ENCODE measurements at places on chromosomes 5 and 9.

DNA sequence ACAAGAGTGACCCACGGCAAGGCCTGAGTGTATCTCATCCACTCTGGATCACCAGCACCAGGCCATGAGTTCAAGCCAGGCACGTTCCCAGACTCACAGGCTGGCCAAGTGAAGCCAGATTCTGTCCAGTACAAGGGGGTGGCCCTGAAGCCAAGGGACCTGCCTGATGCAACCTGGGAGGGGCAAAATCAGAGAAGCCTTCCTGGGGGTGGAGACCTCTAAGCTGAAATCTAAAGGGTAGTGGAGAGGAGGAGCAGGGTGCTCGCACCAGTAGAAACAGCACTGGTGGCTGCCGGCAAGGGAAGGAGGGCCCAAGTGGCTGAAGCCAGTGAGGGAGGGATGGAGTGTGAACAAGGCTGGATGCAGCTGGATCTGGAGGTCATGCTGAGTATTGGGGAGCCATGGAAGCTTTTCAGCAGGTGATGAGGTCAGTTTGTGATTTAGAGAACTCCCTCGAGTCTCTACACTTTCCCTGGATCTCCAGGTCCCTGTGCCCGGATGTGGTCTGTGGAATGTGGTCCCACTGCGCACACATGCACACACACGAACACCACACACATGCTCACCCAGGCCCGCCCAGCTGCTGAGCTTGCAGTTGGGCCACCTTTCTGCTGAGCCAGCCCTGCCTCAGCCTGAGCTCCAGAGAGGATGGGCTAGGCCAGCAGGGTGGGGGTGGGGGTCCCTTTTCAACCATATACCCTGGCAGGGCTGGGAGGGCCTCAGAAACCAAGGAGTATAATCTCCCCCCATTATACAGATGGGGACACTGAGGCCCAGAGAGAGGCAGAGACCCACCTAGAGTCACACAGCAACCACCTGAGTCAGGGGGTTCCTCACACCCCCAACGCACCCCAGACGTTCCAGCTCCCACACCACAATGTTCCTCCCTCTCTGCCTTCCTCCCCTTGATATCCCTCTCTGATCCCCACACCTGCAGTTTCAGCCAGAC lies 1.6 kb downstream of the PIP5KL1 start:
- no peak for DNase-seq

GRCh38 chr9:70789086-70789485 lies 332.3 kb downstream of the TRPM3 start:
- no peak for DNase-seq

DNA sequence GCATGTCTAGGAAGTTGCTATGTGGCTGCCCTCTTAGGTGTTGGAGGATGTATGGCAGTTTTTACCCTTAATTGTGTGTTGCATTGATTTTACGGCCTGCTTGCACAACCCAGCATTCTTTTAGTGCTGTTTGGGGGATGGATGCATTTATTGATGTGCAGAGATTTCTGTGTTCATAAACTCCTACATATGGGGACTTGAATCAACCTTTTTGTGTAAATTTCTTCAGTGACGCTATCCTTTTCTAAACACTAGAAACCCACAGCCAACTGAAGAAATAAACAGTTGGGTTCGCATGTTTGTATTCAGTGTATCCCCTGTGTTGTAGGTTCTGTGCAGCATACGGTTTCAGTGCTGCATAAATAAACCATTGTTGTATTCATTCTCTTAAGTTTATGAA lies 263.7 kb downstream of the RASEF start:
- no peak for DNase-seq

- DNase-seq = no peak
Measured at GRCh38 chr5:56476487-56476856, 243.3 kb upstream of the ANKRD55 start.
